RPMI7951 (cell line): ENCODE measurements at places on chromosomes 3 and 15. TPM values are rescaled to one million over a fixed set of nuclear protein-coding genes. Genes with fewer than 3 reads are reported as not detected.

ZCWPW2 gene
- 0.20 and 0.36 TPM in 2 replicates for total RNA-seq

GOLGA8R gene
- total RNA-seq: 0.24 and 0.39 TPM in 2 replicates

STX19 gene
- not detected in 2 replicates for total RNA-seq

IGSF10 gene
- total RNA-seq: 0.36 and 0.59 TPM in 2 replicates

XXYLT1 gene
- 24.2 and 24.4 TPM in 2 replicates for total RNA-seq

CHRNB4 gene
- not detected in 2 replicates for total RNA-seq

DPPA2 gene
- total RNA-seq: not detected in 2 replicates

PLSCR5 gene
- not detected in 2 replicates for total RNA-seq

FBN1 gene
- 194 and 208 TPM in 2 replicates for total RNA-seq

MYD88 gene
- total RNA-seq: 3.2 and 4.4 TPM in 2 replicates

SLC27A2 gene
- total RNA-seq: 0.39 TPM in 1 of 2 replicates, not detected in the other

RAB6B gene
- 0.12 and 0.29 TPM in 2 replicates for total RNA-seq

NOX5 gene
- total RNA-seq: 2.2 and 2.9 TPM in 2 replicates

TRPM1 gene
- total RNA-seq: not detected in 2 replicates

SMCO1 gene
- total RNA-seq: not detected in 2 replicates

SAMMSON gene
- total RNA-seq: 0.48 and 0.78 TPM in 2 replicates

STRIT1 gene
- not detected in 2 replicates for total RNA-seq

EPHA3 gene
- 0.20 and 0.24 TPM in 2 replicates for total RNA-seq

MESP1 gene
- 1.6 and 2.5 TPM in 2 replicates for total RNA-seq

LRRFIP2 gene
- total RNA-seq: 77.5 and 99.9 TPM in 2 replicates

AGBL1 gene
- total RNA-seq: not detected in 2 replicates

CKMT1A gene
- total RNA-seq: 0.24 TPM in 1 of 2 replicates, not detected in the other

DUOXA2 gene
- not detected in 2 replicates for total RNA-seq

PLA1A gene
- 0.20 TPM in 1 of 2 replicates, not detected in the other for total RNA-seq

PROK2 gene
- not detected in 2 replicates for total RNA-seq

RBP2 gene
- not detected in 2 replicates for total RNA-seq

LEO1 gene
- 46.2 and 60.0 TPM in 2 replicates for total RNA-seq

ISL2 gene
- 1.8 and 3.4 TPM in 2 replicates for total RNA-seq

C2CD4A gene
- not detected in 2 replicates for total RNA-seq

TTC21A gene
- total RNA-seq: 0.60 and 1.2 TPM in 2 replicates

RHOV gene
- total RNA-seq: 0.12 and 0.20 TPM in 2 replicates

ERICH6 gene
- total RNA-seq: not detected in 2 replicates

ENTPD3 gene
- not detected in 2 replicates for total RNA-seq

GLDN gene
- 0.48 and 0.78 TPM in 2 replicates for total RNA-seq

STAC gene
- 3.7 and 3.9 TPM in 2 replicates for total RNA-seq

ZNF35 gene
- 0.49 and 0.84 TPM in 2 replicates for total RNA-seq

DBR1 gene
- 22.9 and 25.1 TPM in 2 replicates for total RNA-seq

SNTN gene
- not detected in 2 replicates for total RNA-seq

MRAS gene
- total RNA-seq: 23.5 and 29.6 TPM in 2 replicates

ETV5 gene
- total RNA-seq: 81.2 and 96.5 TPM in 2 replicates

HYKK gene
- total RNA-seq: 4.5 and 6.8 TPM in 2 replicates

CAND2 gene
- under 0.01 and 0.29 TPM in 2 replicates for total RNA-seq

AMIGO3 gene
- total RNA-seq: 1.1 and 4.3 TPM in 2 replicates

BOC gene
- total RNA-seq: 9.6 and 17.3 TPM in 2 replicates
